ENCODE measurements at places on chromosomes 5 and 9.

- no peak for DNase-seq
Observed at GRCh38 chr9:21513431-21513830, 31.3 kb upstream of the IFNE start.

DNA sequence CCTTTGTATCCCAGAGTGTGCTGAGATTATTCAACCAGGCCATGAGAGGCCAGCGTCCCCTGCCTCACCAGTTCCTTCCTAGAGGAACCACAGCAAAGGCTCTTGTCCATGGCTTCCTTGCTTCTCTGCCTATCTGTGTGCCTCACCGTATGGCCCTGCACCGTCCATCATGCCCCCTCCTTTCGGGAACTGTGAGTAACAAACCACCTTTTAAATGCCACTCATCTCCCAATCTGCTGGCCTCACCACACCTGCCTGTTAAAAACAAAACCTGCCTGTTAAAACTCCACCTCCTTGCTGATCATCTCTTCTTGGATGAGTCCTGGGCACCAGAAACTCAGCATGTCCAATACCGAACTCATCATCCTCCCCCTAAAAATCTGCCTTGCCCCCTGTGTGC, 4.4 kb upstream of the OR2Y1 start:
- DNase-seq: no peak

- no peak for DNase-seq
Observed at GRCh38 chr5:143836161-143836725, 24.3 kb downstream of the HMHB1 start.

DNA sequence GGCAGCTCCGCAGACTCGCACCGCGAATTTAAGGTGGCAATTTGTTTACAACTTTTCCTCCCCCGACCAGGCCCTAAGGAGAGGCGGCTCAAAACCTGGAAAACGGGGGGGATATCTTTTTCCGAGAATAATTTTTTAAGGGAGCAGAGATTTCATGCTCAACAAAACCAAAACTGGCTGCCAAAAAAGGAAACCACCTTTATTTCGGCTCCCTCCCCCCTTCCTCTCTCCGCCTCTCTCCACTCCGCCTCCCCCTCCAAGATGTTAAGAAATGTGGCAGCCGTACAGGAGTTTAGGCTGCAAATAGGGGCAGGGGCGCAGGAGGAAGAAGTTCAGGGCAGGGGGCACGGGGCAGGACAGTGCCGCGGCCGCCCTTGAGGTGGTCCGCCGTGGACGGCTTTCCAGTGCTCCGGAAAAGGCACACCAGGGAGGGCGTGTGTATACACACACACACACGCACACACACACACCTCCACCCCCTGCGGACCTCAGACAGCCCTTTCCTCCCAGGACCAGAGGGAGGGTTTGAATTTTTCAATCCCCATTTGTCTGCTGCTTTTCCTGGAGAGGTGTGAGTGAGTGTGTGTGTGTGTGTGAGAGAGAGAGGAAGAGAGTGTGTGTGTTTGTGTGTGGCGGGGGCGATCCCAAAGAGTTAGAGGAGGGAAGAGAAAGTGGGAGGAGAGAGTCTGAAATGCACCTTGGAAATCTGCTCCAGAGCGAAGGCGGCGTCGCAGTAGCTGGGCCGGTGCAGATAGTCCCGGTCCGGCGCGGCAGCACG, 9.1 kb downstream of the PTCH1 start:
- DNase-seq: no peak

GRCh38 chr9:110655754-110656641, 12.6 kb upstream of the MUSK start:
- no peak for DNase-seq

- no peak for DNase-seq
Observed at GRCh38 chr9:92986176-92987119, 39.1 kb downstream of the FGD3 start.

- DNase-seq: no peak
Observed at GRCh38 chr5:164482351-164482750, 976.9 kb downstream of the MAT2B start.

- no peak for DNase-seq
Observed at GRCh38 chr9:4574657-4575243, 84.5 kb downstream of the SLC1A1 start.

DNA sequence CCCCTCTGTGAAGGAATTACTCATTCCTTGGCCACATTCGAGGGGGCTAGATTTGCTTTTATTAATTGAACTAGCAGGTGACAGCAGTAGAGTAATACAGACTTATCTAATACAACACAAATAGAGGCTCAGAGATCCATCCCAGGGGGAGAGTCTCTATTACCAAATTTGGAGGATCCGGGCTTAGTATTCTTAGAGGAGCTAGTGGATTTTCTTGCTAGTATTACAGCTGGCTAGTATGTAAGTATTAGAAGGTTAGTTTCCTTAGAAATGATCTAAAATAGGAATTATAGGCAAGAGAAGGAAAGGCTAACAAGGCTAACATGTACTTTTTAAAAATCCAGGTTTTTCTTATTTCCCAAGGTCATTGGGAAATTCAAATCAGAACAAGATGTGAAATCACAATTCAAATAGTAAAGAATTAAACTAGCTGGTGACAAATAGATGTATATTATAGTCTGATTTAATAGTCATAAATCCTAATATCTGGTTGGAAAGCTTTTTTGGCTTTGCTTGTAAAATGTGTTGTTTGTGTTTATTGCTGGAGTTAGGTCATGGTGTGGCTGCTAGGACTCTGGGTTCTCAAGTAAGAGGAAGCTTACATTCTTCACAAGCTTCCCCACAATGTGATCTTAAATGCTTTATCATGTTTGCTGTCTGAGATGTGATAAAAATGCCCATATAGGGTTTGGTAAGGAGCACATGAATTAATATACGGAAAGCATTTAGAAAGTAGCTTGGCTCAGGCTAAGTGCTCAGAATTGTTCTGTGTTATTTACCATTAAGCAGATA, 160.4 kb upstream of the MPDZ start:
- no peak for DNase-seq

GRCh38 chr5:41457094-41457493, 53.3 kb downstream of the PLCXD3 start:
- no peak for DNase-seq

DNA sequence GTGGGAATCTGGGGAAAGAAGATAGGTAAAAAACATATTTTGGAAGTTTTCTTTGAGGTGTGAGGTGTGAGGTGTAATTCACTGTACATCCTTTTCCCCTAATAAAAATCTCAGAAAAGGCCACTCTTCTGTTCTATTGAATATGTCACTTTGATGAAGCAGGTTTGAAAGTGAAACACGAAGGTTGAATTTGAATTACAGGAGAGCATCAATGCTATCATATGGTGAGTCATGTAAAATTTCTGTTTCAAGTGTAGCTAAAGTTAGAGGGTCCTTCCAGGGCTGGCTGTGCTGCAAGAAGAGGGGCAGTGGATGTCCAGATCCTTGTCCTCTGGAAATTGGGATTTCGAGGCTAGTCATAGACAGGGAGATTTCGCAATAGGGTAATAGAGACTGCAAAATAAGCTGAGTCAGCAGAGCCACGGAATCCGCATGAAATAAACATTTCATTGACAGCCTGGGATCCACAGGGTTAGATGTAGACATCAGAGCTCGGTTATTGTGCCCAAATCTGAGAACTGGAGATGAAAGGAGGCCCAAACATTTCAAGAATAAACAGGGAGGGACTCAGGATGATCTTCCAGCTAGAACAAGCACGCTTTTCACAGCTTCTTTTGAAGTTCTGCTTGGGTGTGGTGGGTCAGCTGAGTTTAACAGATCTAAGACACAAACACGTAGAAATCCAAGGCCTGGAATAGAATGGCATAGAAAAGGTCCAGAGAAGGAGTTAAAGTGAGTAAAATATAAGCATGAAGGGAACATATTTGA, 194.4 kb upstream of the CDKN2B start:
- no peak for DNase-seq

DNA sequence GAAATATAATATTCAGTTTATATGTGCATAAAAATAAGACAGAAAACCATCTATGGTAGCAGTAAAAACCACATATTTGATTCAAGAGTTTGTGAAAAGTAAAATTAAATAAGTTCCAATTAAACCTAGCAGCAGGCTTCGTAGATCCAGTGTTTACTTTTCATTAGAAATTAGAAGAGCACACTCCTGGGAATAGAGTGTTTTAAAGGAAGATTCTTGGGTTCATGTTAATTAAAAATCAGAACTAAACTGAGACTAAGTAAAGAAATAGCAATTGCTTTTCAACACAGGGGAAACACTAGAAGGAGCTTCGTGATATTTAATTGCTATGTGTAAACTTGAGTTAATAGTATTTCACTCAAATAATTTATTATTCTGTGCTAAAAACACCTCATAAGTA, 1097.8 kb upstream of the CDH18 start:
- no peak for DNase-seq

DNA sequence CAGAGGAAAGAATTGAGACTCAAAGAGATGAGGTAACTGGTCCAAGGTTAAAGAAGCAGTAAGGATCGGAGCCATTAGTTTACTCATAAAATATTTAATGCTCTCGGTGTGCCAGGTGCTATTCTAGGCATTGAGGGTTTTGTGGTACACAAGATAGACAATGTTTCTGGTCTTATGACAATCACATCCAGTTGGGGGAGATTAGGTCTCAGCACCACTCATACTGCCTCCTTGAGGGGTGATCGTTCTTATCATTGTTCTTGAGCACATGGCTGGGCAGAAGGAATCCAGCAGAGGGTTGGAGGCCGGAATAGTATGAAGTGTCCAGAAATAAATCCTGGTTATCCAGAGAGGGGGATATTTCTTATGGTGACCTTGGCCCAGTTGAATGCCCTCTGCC, 40.7 kb upstream of the LCP2 start:
- DNase-seq: no peak

- no peak for DNase-seq
Observed at GRCh38 chr5:132486318-132487094, 4.1 kb downstream of the IRF1 start.

DNA sequence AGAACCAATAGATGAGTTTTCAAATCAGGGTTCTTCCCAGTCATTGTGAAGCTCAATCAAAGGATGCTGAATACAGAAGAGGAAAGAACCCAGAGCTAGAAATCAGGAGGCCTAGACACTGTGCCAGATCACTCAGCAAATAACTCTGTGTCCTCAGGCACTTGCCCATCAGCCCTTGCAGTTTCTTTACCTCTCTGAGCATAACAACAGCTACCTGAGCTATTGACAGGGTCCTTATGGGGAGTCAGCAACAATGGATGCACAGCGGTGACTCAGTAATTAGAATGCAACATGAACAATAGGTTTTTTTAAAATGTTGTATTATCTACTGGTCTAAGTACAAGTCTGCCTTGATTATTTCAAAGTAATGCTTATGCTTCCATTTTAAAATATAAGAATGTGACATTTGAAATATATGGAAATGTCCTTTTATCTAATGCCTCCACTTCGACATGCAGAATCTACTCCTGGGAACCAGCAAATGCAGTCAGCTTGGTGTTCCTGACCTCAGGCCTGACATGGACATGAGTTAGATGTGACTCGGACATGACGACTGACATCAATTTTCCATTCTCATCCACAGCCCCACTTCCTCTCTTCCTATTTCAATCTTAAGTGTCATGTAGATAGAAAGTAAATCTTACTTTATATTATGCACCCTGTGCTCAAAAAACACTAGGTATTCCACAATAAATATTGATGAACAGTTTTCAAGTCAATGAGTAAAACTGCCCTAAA, 155.0 kb downstream of the TLE1 start:
- no peak for DNase-seq

DNA sequence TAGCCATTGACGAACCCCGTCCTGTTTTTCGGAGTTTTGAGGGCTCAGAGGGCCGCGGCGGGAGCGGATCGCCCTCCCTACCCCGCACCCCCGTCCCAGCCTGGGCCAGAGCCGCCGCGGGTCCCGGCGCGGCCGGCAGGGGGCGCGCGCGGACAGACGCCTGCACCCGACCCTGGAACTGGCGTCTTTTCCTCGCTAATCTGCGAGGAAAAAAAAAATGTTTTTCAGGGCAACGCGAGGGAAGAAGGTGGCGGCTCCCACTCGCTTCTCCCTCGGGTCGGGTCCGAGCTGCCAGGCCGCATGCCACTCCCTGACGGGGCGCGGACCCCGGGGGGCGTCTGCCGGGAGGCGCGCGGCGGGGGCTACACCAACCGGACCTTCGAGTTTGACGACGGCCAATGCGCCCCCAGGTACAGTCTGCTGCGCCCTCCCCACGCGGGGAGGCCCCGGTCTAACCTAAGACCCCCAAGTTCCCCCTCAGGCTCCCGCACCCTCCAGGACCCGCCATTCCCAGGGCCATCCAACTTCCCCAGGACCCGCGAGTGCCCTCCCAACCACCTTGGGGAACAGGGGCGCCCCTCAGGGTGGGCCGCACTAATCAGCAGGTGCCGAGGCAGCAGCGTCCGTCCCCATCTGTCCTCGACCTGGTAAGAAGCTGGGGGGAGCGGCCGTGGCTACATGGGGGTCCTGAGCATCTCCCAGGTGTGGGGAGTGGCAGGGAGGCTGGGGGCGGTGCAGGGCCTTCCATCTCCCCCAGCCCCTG, at the start of gene KCNT1:
Gene KCNT1 (plus strand): TSS at position 227 of the 763 bp plus-strand sequence. CDS start 74 bp downstream, at position 301.
- DNase-seq: peak; percentile 41

DNA sequence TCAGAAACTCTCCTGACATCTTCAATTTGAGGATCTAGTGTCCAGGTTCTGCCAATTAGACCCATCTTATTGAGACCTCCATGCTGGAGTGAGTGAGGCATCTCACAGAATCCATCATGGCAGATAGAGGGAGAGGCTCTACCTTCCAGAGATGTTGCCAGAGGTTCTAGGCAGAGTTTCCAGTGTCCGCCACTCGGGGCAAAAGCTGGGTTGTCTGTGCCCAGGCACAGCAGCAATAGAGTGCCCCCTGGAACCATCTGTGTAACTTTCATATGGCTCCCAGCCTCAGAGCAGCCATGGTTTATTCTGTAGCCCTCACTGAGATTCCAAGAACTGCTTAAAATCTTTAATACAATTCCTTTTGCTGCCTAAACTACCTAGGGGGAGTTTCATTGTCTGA, 16.6 kb upstream of the CCDC112 start:
- no peak for DNase-seq

- peak; percentile 22 for DNase-seq
Observed at GRCh38 chr5:181204826-181205760, at the start of gene TRIM7. Gene TRIM7, minus strand, starts transcription at chr5:181205196. Its CDS starts 86 bp downstream, at chr5:181205110.

- DNase-seq: no peak
Observed at GRCh38 chr9:136945333-136946227, 537 bp downstream of the C8G start.

GRCh38 chr9:76200315-76200714, 193.9 kb downstream of the RFK start:
- DNase-seq: no peak

DNA sequence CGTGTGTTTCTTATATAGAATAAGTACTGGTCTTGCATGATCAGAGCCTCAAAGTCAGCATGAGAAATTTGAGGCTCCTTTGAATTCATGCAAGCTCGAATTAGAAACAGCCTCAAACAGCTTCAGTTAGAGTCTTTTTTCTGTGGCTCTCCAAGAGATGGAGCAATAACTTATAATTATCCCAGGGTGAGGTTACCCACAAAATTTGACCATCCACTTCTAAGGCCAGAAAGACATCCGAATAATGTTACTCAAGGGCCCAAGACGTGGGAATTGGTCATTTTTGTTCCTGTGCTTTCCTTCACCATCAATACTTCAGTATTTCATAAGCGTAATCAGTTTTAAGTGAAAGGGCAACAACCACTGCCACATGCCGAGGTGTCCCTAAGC, 89.7 kb downstream of the DAPK1 start:
- DNase-seq: no peak

Data from hematopoietic multipotent progenitor cell treated with erythropoietin and hydrocortisone succinate and interleukin-3 and kit ligand, for 15 days (in vitro differentiated cells).